Stimulated activated naive CD8-positive, alpha-beta T cell treated with anti-CD3 and anti-CD28 coated beads, Interleukin-15, Interleukin-2, amounts not matched to agents 100 U/mL and 50 U/mL, for 24 hours (primary cell): ENCODE measurements at places on chromosomes 1 and 21.

- no peak for DNase-seq
Observed at GRCh38 chr1:109721042-109721441, 9.0 kb downstream of the GSTM5 start.

GRCh38 chr1:10667861-10668761 is 128.3 kb downstream of the CASZ1 start:
- no peak for DNase-seq

DNA sequence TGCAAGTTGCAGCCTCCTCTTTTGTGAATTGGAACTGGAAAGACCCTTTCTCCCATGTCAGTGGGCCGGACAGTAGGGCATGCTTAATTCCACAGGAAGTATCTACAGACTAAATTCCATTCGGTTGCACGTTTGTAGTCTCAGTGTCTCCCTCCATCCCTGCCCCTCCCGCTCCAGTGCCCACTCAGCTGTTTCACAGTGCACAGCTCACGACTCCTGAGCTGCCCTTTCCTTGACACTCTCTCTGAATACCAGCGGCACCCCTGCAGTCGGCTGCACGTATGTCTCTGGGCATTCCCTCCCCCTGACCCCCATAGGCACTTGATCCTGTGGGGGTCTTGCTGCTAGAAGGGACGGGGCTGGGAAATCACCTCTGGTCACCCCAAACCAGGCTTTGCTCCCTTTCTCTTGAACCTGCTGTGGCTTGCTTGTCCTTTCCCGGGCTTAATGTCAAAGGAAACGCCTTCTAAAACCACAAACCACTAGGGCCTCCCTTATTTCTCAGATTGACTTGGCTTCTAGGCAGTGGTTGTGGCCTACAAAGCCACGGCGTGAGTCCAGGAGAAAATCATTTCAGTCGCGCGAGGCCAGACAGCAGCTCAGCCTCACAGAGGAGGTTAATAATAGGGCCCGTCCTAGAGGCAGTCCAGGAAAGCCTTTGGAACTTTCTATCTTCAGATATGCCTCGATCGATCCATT is 365.3 kb upstream of the PROX1 start:
- DNase-seq, result peak; percentile 15

DNA sequence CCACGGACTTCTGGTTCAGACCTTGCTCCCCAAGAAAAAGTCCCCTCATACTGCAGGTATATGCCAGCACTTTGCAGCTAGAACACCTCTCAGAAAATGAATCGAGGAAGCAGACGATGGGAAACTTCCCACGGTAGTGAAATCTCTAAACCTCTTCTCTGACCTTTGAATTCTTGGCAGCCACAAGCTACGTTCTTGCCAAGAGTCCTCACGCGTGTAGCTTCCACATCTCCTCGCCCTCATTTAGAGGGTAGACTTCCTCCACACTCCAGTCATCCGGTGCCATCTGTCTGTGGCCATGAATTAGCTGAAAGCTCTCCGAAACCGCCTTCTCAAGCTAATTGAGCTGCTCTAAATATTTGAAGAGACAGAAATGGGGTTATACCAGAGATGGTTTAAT is 127.8 kb downstream of the RGS7 start:
- no peak for DNase-seq

DNA sequence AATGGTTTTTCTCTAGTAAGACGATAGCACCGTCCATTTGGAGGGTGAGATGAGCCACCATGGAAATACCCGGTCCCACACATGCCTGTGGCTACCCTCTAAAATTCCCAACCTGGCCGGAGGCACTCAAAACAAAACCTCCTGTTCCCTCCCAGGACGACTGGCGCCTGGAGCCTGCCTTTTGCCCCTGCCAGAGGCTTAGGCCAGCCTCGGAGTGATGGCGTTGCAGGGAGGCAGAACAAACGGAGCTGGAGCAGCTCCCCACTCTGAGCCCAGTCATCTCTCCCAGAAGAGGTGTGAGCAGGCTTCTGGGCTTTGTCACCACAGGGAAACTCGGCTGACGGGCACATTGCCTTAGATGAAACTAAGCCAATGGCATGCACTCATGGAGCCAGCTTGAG is 213.7 kb upstream of the HOOK1 start:
- DNase-seq, result no peak

- DNase-seq, result peak; percentile 45
Observed at GRCh38 chr1:153355445-153356071, 2.1 kb upstream of the S100A9 start.
